Activated CD4-positive, alpha-beta memory T cell treated with anti-CD3 and anti-CD28 coated beads for 36 hours (primary cell): ENCODE measurements at places on chromosomes 3 and 15. TPM values are rescaled to one million over a fixed set of nuclear protein-coding genes. Genes with fewer than 3 reads are reported as not detected.

Gene LRRK1
- 0.71 TPM for total RNA-seq

Gene MCF2L2
- total RNA-seq, result 3.9 TPM

Gene SLC33A1
- 20.5 TPM for total RNA-seq

Gene ISLR
- not detected for total RNA-seq

Gene VGLL3
- not detected for total RNA-seq

Gene MOBP
- total RNA-seq, result not detected

Gene CCR8
- total RNA-seq, result 0.51 TPM

Gene CLDN16
- total RNA-seq, result not detected

Gene RPL35A
- total RNA-seq, result 1,587 TPM

DNA sequence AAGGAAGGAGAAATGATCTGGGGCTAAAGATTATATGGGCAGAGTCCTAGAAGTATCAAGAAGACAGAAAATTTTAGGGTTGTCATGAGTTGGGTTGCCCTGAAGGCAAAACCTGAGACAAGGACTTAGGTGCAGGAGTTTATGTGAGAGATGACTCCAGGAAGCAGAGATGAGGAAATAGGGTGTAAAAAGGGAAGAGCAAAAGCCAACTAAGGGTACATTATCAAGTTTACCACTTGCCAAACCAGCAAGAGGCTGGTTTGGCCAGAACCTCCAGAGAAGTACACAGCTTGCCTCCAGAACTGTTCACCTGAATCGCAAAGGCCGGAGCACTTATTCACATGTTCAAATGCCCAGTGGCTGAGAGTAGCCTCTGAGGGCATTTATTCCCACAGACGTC is 116.7 kb downstream of the FHIT start:
- no peak overlapping the region for H3K27ac ChIP-seq
- no peaks in the 10 kb centered on the region for H3K4me1 ChIP-seq
- no peak overlapping the region for H3K4me3 ChIP-seq
- DNase-seq, result no peak
- H3K36me3 ChIP-seq, result no peaks in the 10 kb centered on the region

GRCh38 chr3:1172644-1173043 is 79.8 kb downstream of the CNTN6 start:
- H3K4me1 ChIP-seq, result no peaks in the 10 kb centered on the region
- no peaks in the 10 kb centered on the region for H3K36me3 ChIP-seq
- H3K4me3 ChIP-seq, result no peak overlapping the region
- no peak overlapping the region for H3K27ac ChIP-seq
- DNase-seq, result no peak
- H3K27me3 ChIP-seq, result no peaks in the 10 kb centered on the region

DNA sequence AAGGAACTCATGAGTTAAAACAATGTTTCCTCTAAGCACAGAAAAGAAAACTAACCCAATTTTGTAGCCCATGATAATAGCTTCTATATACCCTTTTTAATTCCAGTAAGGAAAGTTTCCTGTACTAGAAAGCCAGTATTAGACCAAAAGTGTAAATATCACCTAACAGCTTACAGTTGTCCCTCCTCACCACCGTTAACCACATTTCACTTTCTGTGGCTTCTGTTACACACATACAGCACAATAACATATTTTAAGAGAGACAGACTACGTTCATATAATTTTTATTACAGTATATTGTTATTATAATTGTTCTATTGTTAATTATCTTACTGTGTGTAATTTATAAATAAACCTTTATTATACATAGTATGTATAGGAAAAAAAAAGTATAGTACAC is 74.1 kb downstream of the ZNF280D start:
- H3K4me3 ChIP-seq, result no peak overlapping the region
- H3K27ac ChIP-seq, result no peak overlapping the region
- no peak for DNase-seq
- H3K36me3 ChIP-seq, result peaks cover 27% of the 10 kb centered on the region
- no peaks in the 10 kb centered on the region for H3K4me1 ChIP-seq
- no peaks in the 10 kb centered on the region for H3K27me3 ChIP-seq

DNA sequence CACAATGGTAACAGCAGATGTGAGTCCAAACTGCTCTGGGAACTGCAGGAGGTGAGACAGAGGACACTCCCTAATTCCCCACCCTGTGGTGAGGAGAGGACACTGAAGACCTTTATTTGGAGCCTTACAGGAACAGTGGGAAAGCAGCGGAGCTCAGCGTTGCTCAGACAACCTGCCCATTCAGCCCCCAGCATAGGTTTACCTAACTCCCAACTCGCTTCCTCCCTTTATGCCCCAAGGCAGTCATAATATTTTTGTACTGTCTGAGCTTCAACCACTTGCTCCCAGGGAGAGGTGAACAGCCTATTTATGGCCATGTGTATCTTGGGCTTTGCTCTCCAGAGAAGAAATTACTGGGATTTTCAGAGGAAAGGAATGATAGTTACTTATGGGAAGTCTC is 34.1 kb downstream of the SHC4 start:
- no peak for DNase-seq
- H3K4me1 ChIP-seq, result peaks cover 50% of the 10 kb centered on the region
- no peak overlapping the region for H3K4me3 ChIP-seq

DNA sequence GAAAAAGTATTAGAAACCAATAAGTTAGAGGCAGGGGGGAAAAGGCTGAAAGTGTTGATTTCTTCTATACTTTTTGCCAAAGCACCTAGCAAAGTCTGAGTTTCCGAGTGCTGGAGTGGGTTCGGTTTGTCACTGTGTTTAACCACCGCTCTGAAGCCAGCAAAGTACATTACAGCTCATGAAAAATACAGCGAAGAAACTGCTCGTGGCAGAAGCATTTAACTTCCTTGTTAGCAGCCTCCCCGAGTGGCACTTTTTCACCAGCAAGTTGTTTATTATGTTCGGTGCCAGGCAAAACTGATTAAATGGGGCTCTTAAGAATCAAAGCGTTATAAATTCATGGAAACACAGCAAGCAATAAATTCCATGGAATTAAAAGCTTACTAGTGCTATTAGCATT is 313.6 kb downstream of the FOXP1 start:
- DNase-seq, result no peak
- peaks cover 27% of the 10 kb centered on the region for H3K4me1 ChIP-seq

DNA sequence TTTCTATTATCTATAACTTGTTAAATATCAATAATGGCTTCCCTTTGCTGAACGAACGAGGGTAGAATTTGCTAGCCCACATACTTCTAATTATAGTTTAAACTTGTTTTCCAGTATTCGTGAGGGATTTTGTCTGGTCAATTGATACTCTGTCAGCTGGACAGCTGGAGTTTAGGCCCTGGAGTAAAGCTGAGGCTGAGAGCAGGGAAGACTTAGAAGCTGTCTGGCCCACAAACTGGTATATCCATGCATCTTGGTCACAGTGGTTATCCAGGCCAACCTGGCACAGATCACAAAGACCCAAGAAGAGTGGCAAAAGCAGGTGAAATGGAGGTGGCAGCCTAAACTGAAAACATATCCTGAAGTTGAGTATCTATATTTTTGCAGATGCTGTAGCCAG is 19.3 kb downstream of the ARHGAP31 start:
- H3K4me1 ChIP-seq, result peaks cover 14% of the 10 kb centered on the region
- no peak for DNase-seq
- no peak overlapping the region for H3K4me3 ChIP-seq
- no peaks in the 10 kb centered on the region for H3K27me3 ChIP-seq
- H3K36me3 ChIP-seq, result peaks cover 10% of the 10 kb centered on the region

GRCh38 chr15:58331913-58332675 is 99.7 kb upstream of the LIPC start:
- peak; percentile 96 for DNase-seq
- H3K27ac ChIP-seq, result peak overlapping the region; percentile 91
- H3K27me3 ChIP-seq, result no peaks in the 10 kb centered on the region
- peaks cover 3% of the 10 kb centered on the region for H3K36me3 ChIP-seq

- H3K4me1 ChIP-seq, result no peaks in the 10 kb centered on the region
- no peaks in the 10 kb centered on the region for H3K36me3 ChIP-seq
- H3K27me3 ChIP-seq, result no peaks in the 10 kb centered on the region
- H3K27ac ChIP-seq, result no peak overlapping the region
- no peak overlapping the region for H3K4me3 ChIP-seq
- DNase-seq, result no peak
Measured at GRCh38 chr3:72214066-72214951, 429.4 kb upstream of the PROK2 start.

- H3K27me3 ChIP-seq, result peaks cover 3% of the 10 kb centered on the region
- H3K4me1 ChIP-seq, result no peaks in the 10 kb centered on the region
- no peak overlapping the region for H3K27ac ChIP-seq
Measured at GRCh38 chr15:55820043-55820442, 77.1 kb upstream of the PRTG start.

DNA sequence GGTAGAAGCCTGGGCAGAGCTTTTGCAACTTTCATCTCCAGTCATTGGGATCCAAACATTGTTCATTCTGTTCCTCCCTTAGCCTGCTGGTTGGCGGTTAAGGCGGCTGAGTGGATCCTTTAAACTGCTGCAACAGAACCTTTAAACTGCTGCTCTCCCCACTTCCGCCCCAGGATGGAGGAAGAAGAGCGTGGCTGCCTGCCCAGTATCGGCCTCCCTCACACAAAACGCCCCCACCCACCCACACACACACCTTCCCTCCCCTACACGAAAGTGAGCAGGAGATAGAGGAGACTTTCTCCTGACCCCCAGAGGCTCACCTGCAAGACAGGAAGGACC is 460 bp upstream of the ZMAT3 start:
- peak overlapping the region; percentile 84 for H3K27ac ChIP-seq
- peaks cover under 1% of the 10 kb centered on the region for H3K36me3 ChIP-seq
- no peaks in the 10 kb centered on the region for H3K27me3 ChIP-seq
- H3K4me3 ChIP-seq, result peak overlapping the region; percentile 96
- H3K4me1 ChIP-seq, result peaks cover 35% of the 10 kb centered on the region

DNA sequence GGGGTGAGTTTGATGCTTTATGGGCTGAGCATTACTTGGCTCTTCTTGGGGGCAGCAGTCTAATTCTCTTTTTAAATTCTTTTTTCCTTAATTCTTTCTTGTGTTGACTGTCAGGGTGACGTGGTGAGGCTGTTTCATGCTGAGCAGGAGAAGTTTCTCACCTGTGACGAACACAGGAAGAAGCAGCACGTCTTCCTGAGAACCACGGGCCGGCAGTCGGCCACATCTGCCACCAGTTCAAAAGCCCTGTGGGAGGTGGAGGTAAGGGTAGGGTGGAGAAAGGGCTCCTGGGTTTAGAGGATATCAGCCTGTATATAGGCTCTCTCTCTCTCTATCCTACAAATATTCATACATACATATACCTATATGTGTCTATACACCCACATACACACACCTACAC is 152.3 kb downstream of the ITPR1 start:
- DNase-seq, result peak; percentile 40
- peaks cover 37% of the 10 kb centered on the region for H3K36me3 ChIP-seq
- no peaks in the 10 kb centered on the region for H3K27me3 ChIP-seq

- no peak for DNase-seq
- H3K36me3 ChIP-seq, result no peaks in the 10 kb centered on the region
- H3K27ac ChIP-seq, result no peak overlapping the region
- no peaks in the 10 kb centered on the region for H3K27me3 ChIP-seq
- H3K4me3 ChIP-seq, result no peak overlapping the region
- no peaks in the 10 kb centered on the region for H3K4me1 ChIP-seq
Measured at GRCh38 chr3:73270839-73271483, 209.5 kb downstream of the EBLN2 start.

- peaks cover 31% of the 10 kb centered on the region for H3K36me3 ChIP-seq
- no peak for DNase-seq
- H3K4me3 ChIP-seq, result no peak overlapping the region
- no peak overlapping the region for H3K27ac ChIP-seq
Measured at GRCh38 chr15:40162552-40162951, 1.7 kb downstream of the BUB1B start.

DNA sequence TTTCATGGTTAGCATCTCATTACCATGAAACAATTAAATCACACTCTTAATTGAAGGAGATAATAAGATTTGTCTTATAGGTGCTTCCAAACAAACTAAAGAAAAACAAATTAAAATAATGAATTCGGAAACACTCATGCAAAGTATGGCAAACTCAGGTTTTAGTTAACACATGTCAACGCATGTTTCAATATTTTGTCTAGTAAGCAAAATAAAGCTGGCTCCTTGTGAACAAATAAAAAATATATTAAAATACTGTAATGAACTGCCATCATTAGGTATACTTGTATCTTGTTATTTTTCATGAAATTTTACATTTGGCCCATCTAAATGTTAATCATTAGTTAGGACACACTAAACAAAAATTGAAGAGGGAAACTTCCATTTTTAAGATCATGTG is 519.2 kb downstream of the MECOM start:
- H3K27ac ChIP-seq, result no peak overlapping the region
- no peak overlapping the region for H3K4me3 ChIP-seq
- H3K4me1 ChIP-seq, result peaks cover 19% of the 10 kb centered on the region
- H3K36me3 ChIP-seq, result no peaks in the 10 kb centered on the region
- H3K27me3 ChIP-seq, result peaks cover 50% of the 10 kb centered on the region

DNA sequence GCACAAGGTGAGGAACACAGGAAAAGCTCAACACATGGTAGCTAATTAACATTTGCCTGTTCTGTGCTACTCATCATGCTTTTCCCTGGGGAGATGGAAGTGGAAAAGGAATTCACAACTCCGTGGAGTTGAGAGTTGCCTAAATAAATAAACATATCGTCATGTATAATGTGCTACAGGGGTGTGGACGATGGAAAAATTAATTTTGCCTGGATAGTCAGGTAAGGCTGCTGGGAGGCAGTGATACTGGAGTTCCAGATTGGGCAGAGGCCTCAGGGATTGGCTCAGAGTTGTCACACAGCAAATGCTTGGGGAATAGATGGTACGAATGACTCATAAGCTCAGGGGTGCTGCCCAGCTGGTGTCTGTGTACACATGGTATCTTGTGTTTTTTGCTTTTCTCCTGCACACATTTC is 3.1 kb upstream of the ABHD6 start:
- no peaks in the 10 kb centered on the region for H3K36me3 ChIP-seq
- H3K4me3 ChIP-seq, result no peak overlapping the region
- peaks cover 8% of the 10 kb centered on the region for H3K4me1 ChIP-seq
- H3K27me3 ChIP-seq, result peaks cover 27% of the 10 kb centered on the region

DNA sequence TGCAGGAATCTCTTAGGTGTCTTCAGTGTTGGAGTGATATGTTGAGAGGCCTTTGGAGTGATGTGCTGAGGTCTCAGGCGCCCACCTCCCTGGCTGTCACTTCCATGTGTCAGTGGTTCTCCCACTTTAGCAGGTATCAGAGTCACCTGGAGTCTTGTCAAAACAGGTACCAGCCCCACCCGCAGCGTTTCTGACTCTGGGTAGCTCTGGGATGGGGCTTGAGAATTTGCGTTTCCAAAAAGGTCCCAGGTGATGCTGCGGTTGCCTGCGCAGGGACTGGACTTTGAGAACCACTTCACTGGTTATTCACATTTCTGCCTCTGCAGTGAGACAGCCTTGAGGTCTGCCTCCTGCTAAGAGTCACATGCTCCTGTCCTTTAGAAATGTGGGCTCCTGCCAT is 15.5 kb downstream of the UMPS start:
- peaks cover 28% of the 10 kb centered on the region for H3K36me3 ChIP-seq
- H3K27ac ChIP-seq, result no peak overlapping the region
- H3K4me1 ChIP-seq, result no peaks in the 10 kb centered on the region
- no peak overlapping the region for H3K4me3 ChIP-seq
